Activated T-helper 2 cell treated with anti-CD3 and anti-CD28 coated beads, Interferon-gamma antibody, Interleukin-2, Interleukin-4, amounts not matched to agents 10 μg/mL and 5 μg/mL and 100 μg/mL, durations not matched to agents 14 hours and 24 hours and 36 hours (primary cell): ENCODE measurements at places on chromosomes 1 and 21.

DNA sequence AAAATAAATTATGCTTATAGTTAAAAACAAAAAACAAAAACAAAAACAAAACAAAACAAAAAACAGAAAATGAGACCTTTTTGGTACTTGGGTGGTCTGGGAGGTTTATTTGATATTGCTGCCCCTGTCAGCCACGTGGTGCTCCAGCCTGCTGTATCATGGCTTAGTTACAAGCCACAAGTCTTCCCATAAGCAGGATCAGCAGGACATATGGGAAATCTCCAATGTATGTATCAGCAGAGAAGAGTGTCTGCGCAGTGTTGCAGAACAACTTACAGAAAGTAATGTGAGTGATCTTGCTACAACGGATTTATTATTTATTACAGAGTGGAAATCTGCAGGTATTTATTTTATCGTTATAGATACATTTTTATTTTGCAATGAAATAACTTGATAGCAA, 423.0 kb upstream of the TMPRSS15 start:
- DNase-seq = no peak

DNA sequence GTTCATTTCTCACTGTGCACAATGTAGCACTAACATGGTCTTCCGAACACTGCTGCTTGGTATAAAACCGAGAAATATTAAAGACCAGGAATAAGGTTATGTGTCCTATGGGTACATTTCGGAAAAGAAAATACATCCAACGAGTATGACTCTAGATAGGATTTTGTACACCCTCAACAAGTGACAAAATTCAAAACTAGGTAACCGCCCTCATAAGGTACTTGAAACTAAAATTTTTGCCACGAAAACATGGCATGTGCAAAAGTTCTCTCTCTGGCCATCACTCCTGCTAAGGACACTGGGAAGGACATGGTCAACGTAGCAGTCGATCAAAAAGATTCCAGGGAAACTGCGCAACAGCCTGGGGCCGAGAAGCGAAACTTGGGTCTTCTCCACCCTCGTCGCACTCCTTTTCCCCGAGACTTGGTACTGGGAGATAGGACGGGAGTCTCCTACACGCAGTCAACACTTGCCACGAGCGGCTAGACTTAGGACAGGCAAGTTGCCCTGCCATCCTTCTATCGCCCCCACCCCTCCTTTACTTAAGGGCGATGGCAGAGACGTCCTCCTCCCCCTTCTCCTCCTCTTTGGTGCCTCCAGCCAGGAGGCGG, 338 bp upstream of the TOR1AIP1 start:
- no peak for DNase-seq

DNA sequence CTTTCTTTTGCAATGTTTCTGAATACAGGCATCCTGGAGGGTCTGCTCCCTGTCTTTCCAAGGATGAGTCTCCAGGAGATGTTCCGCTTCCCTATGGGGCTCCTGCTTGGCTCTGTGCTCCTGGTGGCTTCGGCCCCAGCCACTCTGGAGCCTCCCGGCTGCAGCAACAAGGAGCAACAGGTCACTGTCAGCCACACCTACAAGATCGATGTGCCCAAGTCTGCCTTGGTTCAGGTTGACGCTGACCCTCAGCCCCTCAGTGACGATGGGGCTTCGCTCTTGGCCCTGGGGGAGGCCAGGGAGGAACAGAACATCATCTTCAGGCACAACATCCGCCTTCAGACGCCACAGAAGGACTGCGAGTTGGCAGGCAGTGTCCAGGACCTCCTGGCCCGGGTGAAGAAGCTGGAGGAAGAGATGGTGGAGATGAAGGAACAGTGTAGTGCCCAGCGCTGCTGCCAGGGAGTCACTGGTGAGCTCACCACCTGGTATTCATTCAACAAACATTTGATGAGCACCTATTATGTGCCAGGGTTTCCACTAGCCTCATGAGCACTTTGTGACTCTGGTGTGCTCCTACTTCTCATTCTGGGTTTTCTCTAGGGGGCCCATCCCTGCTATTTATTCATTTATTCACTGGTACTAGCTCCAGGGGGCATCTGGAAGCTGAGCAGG, 9.9 kb downstream of the TNN start:
- DNase-seq = no peak

- no peak for DNase-seq
These were observed 40.0 kb upstream of the PRMT6 start for GRCh38 chr1:107016376-107016978.

DNA sequence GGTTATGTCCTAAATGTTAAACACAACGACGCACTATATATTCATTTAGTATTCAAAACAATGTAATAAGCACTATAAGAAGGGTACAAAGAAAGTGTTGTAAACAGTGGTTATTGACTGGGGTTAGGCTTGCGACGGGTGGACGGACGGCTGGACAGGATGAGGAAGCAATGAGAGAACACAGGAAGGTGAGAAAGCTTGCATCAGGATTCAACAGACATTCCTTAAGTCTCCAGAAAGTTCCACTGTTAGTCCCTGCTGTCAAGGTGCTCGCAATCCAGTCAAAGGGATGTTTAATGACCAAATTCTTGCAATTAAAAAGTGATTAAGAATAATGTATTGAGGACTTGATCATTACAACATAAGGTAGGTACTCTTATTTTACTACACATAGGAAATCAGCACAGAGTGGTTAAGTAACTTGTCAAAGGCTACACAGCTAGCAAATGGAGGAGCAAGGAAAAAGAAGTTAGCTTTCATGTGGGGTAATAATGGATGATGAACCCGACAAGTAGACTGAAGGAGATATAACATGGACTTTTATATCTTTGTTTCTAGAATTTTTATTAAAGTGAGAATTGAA, 994 bp upstream of the ACBD6 start:
- DNase-seq = no peak

GRCh38 chr1:50930965-50931737, 28.9 kb downstream of the FAF1 start:
- no peak for DNase-seq

DNA sequence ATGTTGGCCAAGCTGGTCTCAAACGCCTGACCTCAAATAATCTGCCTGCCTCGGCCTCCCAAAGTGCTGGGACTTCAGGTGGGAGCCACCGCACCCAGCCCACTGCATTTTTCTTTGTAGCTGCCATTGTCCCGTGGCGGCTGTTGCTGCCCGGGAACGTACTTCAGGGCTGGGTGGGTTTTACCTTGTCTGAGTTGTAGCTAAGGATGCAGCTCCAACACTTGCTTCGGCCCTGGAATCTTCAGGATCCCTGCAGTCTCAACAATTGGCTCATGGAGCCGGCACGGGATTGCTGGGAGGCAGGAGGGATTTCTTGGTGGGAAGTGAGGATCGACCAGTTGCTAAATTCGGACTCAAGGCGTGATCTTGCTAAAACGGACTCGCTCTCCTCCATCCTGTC, 10.7 kb downstream of the TNFRSF8 start:
- no peak for DNase-seq

GRCh38 chr1:196372896-196373536, 235.2 kb downstream of the KCNT2 start:
- no peak for DNase-seq

DNA sequence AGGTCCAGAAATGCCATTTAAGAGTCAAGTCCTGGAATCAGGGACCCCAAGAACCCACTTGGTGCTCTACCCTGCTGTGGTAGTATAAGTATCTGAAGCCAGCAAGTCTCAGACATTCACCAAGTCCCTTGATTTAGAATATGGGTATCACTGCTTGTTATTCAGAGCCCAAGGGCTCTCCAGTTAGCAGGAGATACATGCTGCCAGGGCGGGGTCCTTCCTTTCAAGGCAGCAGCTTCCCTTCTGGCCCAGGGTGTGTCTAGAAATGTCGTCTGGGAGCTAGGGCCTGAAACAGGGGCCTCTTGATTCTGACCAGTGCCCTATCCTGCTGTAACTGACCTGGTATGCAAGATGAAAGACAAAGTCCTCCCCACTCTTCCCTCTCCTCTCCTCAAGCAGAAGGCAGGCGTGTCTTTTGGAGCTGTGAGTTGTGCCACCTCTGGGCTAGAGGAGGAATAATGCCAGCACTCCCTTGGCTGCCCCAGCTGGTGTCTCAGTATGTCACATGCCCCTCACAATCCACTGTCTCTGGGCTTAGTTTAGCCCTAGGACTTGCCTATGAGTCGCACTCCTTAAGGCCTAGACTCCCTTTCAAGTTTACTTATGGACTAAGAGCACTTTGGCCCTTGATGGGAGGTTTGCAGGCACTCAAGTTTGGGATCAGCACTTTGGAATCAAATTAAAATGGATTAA, 200.2 kb downstream of the MRPL39 start:
- DNase-seq = no peak

GRCh38 chr1:112929979-112930378, 26.0 kb downstream of the SLC16A1 start:
- no peak for DNase-seq

DNA sequence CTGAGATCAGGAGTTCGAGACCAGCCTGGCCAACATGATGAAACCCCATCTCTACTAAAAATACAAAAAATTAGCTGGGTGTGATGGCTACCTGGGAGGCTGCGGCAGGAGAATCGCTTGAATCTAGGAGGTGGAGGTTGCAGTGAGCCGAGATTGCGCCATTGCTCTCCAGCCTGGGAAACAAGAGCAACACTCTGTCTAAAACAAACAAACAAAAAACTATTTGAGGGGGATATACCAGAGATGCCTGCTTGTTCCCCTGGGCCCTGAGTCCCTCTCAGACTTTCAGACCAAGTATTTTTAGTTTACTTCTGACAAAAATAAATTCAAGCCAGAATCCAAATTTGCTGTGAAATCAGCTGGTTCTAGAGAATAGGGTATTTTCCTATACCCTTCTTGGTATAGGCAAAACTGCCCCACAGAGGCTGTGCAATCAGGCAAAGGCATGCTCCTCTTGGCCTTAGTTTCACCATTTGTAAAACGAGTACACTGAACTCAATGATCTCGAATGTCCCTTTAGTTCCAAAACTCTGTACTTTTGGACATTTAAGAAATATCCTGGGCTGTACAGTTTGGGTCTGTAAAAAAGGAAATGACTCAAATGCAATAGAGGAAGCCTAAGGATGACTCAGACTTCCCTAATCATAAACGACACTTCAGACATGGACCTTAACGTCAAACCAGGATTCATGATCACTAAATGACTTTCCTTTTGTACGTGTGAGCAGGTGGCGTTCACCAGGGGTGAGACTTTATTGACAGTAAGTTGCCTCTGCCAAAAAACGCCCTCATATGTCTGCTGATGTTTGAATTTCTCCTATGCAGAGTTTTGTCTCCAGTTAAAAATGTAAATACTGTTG, 16.1 kb downstream of the ENSA start:
- DNase-seq = peak; percentile 32

DNA sequence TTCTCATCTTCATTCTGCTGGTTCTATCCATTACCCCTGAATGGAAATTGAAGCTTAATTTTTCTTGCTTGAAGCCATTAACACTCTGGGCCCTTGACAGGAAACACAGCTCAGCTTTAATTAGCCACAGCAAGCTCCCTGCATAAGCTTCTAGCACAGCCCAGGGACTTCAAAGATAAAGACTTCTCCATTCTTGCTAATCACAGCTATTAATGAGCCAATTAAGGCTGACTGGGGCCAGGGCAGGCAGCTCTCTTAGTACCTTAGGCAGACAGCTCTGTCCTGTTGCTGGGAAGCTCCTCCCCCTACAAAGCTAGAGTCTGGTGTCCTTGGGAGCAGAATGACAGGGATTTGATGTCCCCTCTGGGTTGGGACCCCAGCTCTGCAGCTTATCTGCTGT, 27.9 kb upstream of the TRABD2B start:
- DNase-seq = no peak

DNA sequence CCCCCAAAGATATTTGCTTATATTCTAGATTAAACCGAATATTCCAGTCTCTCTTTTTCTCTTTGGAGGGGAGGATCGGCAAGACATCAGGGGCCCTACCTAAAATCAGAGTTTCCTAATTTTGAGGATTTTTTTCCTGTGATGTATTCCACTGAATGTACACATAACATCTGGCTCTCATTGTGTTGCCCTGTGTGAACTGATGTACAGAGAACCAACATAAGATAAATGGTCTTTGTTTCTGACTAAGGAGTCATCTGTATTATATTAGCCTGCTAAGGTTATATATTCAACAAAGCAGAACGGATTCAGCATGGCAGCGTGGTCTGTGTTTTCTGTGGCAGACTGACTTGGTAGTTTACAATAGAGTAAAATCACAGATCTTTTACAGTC, 114.8 kb upstream of the NCAM2 start:
- no peak for DNase-seq

GRCh38 chr1:41580021-41580420, 95.5 kb upstream of the EDN2 start:
- DNase-seq = no peak

- DNase-seq = no peak
These were observed 106.6 kb upstream of the TMPRSS2 start for GRCh38 chr21:41614511-41614910.

GRCh38 chr1:227824204-227824603, 8.7 kb downstream of the PRSS38 start:
- no peak for DNase-seq

GRCh38 chr1:47441450-47442106, 3.7 kb downstream of the FOXD2 start:
- DNase-seq = no peak

DNA sequence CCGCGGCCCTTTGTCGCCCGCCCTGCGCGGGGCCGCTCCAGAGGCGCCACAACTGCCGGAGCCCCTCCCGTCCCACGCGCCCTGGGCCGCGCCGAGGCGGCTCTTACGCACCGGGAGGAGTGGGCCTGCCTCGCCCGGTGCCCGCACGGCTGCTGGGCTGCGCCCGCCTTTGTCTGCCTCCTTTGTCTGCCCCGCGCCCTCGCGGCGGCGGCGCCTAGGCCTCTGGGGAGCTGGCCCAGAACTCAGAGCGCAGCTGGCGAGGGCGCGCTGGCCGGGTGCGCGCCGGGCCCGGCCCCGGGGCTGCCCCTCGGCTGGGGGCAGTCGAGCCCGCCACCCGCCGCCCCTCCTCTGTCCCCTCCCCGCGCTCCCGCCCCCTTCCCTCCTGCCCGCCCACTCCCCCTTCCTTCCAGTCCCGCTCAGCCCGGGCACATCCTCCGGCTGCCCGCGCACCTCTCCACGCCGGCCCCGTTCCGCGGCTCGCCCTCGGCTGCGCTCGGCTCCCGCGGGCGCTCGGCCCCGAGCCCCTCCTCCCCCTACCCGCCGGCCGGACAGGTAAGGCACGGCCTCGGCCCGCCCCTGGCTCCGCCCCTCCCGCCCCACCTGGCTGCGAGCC, at the start of gene DRAXIN:
DRAXIN (plus strand) TSS at position 409 of the 613 bp plus-strand sequence. CDS start 14,549 bp downstream, outside the sequence.
- no peak for DNase-seq

- DNase-seq = no peak
These were observed 91.0 kb upstream of the FMN2 start for GRCh38 chr1:240000634-240001033.

- no peak for DNase-seq
These were observed 88.8 kb downstream of the CDC7 start for GRCh38 chr1:91589437-91589836.
